SK-N-DZ (cell line): ENCODE measurements at places on chromosomes 6 and 20.

- no peak for DNase-seq
These were observed 133.0 kb downstream of the GMPR start for GRCh38 chr6:16371401-16371800.

GRCh38 chr6:39819228-39819627 is 27.1 kb downstream of the DAAM2 start:
- no peak for DNase-seq

- no peak for DNase-seq
These were observed 1198.4 kb upstream of the CITED2 start for GRCh38 chr6:140572867-140573266.

DNA sequence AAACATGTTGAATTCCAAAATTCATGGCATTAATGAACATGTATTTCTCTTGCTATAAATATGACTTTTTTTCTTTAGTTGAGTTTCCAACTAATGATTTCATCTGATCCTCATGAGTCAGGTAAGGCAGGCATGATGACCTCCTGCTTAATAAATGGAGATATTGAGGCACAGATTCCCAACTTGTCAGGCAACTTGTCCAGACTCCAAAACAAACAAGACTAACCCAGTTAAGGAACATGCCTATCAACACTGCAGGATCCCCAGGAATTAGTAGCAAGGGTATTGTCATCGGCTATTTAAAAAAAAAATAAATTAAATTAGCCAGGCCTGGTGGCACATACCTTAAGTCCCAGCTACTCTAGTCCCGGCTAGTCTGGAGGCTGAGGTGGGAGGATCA is 121.3 kb upstream of the SALL4 start:
- no peak for DNase-seq

GRCh38 chr6:1814279-1814678 is 204.6 kb downstream of the FOXC1 start:
- no peak for DNase-seq
